ENCODE measurements at places on chromosomes 16 and 17.

- DNase-seq, result no peak
Observed at GRCh38 chr17:72530454-72530853, 409.6 kb downstream of the SOX9 start.

- DNase-seq, result no peak
Observed at GRCh38 chr16:2196162-2196980, at the start of gene CASKIN1. Gene CASKIN1 (minus strand): TSS chr16:2196605. CDS start chr16:2196432, 173 bp downstream.

DNA sequence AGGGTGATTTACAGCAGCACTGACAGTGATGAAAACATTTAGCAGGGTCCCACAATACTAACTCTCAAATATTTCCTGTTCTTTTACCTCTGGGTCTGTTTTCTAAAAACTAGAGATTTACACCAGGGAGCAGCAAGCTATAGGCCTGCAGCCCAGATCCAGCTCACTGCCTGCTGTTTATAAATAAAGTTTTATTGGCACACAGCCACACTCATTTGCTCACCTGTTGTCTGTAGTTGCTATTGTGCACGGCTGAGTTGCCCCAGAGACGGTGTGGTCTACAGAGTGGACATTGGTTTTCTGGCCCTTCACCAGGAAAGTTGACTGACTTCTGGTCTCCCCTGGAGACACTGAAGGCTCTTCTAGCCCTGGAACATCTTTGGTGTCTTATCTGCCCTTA lies 16.3 kb upstream of the JPT2 start:
- DNase-seq, result no peak

DNA sequence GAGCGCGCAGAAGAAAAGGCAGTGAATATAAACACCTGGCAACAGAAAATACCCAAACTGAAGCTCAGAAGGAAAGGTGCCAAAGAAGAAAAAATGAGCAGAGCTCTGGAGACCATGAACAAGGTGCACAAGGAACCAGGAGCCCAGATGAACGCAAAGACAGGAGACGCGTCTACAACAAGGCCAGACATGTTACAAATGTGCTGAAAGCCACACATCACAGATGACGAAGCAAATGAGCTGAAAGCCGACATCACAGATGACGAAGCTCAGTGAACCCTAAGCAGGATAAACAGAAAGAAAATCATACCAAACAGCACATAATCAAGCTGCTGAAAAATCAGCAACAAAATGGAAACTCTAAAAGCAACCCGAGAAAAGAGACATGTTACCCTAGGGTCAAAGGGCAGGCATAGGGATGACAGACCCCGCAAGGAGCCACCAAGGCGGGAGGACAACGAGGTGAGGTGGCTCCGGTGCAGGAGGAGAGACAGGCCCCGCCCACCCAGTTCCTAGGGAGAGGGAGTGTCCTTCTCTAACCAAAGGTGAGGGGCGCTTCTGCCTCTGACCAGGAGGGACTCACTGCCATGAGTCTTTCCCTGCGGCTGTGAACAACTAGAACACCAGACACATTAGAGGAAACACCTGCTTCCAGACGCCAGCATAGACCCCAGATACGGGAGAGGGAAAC lies 39.1 kb downstream of the CCDC57 start:
- no peak for DNase-seq

GRCh38 chr17:42675965-42676423 lies 800 bp downstream of the PLEKHH3 start:
- no peak for DNase-seq

- DNase-seq, result no peak
Observed at GRCh38 chr16:81841722-81842121, 62.6 kb downstream of the PLCG2 start.

GRCh38 chr17:61815863-61816503 lies 47.3 kb downstream of the BRIP1 start:
- no peak for DNase-seq

DNA sequence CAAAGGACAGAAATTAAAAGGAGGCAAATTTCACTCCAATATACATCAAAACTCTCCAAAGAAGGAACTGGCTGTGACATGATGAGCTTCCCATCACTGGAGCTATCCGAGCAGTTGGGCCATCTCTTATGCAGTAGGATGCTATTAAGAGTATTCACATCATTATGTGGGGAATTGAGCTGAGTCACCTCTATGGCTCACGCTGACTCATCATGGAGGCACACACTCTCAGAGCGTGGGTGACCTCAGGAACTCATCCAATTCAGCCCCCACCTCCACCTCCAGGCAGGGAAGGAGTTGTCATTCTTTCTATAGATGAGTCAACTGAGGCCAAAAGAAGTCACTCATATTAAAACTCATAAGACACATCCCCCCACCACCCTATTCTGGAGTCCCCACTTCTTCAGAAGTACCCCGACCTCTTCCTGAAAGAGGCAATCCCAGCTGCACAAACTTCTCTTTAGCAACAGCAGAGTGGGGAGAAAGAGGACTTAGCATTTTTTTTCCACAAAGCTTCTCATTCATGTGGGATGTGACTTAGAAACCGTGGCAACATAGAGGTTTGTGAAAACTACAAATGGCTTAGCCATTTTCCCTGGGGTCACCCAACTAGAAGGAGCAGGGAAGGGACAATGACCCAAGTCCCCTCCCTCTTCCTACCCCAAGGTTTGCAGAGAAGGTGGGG lies 32.5 kb downstream of the ABCC12 start:
- peak; percentile 97 for DNase-seq

DNA sequence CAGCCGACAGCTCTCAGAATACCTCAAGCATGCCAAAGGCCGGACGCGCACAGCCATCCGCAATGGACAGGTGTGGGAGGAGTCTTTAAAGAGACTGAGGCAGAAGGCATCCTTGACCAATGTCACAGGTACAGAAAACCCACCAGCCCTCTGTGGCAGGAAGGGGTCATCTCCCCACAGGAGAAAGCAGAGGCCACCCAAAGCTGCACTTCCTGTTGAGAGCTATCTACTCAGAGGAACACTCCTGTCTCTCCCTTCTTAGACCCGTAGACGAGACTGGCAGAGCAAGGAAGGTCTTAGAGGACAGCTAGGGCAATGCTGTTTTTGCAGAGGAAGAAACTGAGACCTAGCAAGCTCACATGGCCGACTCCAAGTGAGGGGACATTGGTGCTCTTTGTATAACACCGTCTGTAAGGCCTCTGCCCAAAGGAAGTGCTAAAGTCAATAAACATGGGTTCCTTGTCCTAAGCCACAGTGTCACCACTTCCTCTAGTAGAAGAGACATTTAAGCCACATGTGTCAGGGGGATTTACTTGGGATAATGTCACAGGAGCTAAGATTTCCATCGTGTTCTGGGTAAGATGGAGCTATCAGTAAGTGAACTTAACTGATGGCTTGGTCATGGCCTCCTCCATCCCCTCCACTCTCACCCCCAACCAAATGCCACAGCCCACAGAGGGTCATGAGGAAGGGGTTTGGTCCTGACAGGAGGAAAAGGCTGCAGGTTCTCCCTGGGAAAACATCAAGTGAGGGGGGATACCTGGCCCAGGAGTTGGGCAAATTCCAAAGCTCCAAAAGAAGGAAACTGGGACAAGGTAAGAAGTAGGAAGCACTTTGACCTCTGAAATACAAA lies 9.4 kb downstream of the LPO start:
- DNase-seq, result no peak

DNA sequence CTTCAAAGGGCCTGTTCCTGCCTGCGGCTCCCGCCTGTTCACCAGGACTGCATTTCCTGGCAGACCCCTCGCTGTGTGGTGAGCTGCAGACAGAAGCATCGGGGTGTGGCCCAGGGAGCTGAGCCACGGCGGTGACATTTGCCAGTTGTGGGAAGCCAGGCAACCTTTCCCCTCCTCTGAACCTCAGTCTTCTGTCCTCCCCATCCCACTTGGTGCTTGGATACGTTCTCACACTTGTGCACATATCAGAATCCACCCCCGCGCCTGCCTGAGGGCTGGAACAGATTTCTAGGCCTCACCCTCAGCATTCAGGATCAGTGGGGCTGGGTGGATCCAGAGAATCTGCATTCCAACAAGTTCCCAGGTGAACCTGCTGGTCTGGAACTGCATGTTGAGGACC lies 63.5 kb downstream of the CRISPLD2 start:
- peak; percentile 16 for DNase-seq

GRCh38 chr17:82602986-82603710 lies 45.1 kb downstream of the WDR45B start:
- DNase-seq, result no peak

- DNase-seq, result peak; percentile 83
Observed at GRCh38 chr17:80833952-80834892, 157.4 kb upstream of the CHMP6 start.

- DNase-seq, result no peak
Observed at GRCh38 chr17:33511670-33512069, 218.6 kb upstream of the ASIC2 start.

DNA sequence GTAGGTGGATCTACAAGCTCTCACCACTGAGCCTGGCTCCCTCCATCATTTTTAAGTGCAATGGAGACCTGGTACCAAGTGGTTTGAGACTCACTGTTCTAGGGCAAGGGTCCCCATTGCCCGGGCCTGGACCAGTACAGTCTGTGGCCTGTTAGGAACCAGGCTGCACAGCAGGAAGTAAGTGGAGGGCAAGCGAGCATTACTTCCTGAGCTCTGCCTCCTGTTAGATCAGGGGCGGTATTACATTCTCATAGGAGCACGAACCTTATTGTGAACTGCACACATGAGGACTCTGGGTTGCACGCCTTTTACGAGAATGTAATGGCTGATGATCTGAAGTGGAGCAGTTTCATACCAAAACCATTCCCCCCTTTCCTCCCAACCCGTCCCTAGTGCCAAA lies 6.8 kb upstream of the ZNF594 start:
- DNase-seq, result no peak

DNA sequence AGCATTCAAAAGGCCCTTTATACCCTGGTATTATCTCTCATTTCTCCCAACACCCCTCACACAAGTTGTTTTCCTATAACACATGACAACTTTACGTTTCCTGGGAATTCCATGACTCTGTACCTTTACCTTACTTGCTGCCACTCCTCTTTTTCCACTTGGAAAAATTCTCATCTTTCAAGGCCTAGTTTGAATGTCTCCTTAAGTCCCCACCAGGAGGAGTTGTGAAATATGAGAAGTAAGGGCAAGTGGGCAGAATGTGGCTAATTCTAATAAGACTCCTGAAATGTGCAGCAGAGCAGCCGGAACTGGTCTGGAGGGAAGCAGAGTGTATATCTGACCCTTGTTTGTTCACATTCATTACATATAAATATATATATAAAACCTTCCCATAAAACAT lies 39.7 kb downstream of the BRCA1 start:
- no peak for DNase-seq

DNA sequence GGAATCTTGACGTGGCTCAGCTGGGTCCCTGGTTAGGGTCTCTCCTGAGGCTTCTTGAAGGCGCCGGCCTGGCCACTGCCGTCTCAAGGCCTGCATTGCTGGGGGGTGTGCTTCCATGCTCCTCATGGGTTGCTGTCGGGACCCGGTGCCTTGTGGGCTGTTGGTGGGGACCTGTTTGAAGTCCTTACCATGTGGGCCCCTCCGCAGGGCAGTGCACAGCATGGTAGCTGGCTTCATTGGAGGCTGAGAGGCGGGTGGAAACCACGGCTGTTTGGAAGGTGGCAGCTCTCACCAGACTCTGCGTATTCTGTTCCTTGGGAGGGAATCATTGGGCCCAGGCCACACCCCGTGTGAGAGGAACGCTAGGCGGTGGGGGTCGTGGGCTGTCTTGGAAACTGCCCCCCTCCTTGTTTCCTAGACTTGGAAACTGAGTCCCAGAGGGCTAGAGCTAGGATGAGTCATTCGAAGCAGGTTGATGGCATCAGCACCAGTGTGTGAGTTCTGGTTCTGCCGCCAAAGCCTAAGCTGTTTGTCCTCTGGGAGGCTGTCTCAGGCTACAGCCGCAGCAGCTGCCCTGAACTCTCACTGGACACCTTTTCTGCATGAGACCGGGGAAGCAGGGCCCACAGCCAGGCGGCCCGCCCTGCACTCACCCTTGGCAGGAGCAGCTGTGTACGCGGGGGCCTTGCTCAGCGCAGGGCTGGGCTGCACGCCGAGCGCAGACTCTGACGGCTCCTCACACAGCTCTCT lies 35.2 kb downstream of the ZNF750 start:
- no peak for DNase-seq

- DNase-seq, result no peak
Observed at GRCh38 chr16:6131526-6132050, 1034.0 kb upstream of the EEF2KMT start.

DNA sequence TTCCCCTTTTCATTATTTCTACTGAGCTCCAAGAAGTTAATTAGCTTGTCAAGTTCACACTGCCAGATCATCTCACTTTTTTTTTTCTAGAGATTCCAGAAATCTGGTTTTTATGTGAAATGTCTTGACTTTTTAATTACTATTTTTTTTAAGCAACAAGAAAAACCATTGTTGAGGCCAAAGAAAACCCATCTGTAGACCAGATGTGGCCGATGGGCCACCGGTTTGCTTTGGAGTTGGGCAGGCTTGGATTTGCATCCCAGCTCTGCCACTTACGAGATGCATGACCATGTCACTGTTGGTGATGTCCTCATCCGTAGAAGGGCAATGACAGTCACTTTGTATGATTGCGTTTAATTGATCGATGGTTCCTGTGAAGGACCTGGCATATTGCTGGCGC lies 34.2 kb upstream of the MRTFB start:
- DNase-seq, result peak; percentile 28

- peak; percentile 60 for DNase-seq
Observed at GRCh38 chr16:77794586-77794985, 6.2 kb downstream of the VAT1L start.

GRCh38 chr16:555528-556473 lies 4.4 kb upstream of the PRR35 start:
- DNase-seq, result no peak

DNA sequence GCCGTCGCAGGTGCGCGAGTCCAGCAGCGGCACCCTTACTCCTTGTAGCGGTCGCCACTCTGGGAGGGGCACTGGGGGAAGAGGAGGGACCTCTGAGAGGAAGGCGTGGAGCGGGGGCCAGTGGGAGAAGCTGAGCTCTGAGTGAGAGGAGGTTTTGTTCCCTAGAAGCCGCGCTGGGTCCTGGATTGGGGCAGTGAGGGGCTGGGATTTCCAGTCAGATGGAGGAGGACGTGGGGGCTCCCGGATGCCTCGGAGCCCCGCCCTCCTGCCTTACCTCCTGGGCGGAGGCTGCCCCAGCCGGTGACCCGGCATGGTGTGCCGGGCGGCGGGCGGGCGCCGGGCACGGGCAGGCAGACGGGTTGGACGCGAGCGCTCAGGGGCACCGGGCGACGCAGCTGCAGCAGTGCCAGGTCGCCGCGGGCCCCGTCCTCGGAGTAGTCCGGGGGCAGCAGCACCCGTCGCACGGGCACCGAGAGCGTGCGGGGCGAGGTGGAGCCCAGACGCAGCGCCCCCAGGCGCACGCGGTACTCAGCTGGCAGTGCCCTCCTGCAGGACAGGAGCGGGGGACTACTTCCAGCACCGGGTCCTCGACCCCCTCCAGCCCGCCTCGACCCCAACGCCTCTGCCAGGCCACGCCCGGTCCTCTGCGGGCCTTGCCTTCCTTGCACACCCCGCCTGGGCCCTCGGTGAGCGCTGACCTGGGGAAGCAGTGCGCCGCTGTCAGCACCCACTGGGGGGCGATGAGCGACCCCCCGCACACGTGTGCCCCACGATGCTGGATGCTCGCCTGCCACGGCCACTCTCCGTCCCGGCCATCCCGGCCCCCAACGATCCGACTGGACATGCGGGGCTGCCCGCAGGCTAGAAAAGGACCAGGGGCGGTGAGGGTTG lies 2.0 kb downstream of the PRSS33 start:
- no peak for DNase-seq

Data from GM04504 (cell line).